ENCODE measurements at places on chromosomes 2 and 18.

DNA sequence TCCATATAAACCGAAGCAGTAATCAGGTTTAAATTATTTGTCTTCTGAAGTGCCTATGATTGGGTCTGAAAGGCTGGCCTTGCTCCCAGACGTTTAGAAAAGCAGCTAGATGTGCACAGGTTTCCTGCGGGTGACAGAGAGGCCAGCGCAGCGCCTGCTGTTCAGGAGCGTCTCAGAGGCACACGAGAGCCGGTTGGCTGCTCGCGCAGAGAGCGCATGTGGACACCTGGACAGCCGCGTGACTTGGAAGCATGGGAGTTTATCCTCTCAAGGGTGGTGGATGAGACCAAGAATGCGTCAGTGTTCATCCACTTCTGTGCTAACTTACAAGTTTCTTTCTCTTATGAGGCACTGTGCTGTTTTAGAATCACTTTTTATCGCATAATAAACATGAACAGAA, 303.7 kb downstream of the PTGR3 start:
- no peak for DNase-seq

GRCh38 chr2:221439761-221440479, 132.2 kb downstream of the EPHA4 start:
- no peak for DNase-seq

- DNase-seq, result no peak
Measured at GRCh38 chr2:5782103-5782502, 89.9 kb downstream of the SOX11 start.

- no peak for DNase-seq
Measured at GRCh38 chr2:239249776-239250175, 151.0 kb downstream of the HDAC4 start.

GRCh38 chr2:143916781-143917180, 603.1 kb downstream of the ZEB2 start:
- DNase-seq, result no peak

DNA sequence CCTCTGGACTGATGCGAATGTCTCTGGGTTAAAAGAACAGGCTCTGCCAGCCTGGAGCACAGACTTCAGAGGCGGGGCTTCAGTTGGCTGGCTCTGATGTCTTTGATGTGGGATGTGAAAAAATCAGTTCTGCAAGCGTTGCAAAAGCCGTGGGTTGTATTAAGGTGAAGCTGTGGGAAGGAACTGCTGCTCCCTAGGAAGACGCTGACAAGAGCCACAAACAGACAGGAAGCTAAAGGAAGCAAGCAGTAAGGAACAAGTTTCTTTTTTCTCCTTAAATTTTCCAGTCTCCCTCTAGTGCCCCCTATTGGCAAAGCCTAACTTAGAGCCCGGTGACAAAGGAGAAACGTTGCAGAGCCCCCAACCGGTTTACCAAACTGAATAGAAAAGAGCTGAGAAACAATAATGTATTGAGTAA, 239.0 kb downstream of the CCDC178 start:
- peak; percentile 25 for DNase-seq

DNA sequence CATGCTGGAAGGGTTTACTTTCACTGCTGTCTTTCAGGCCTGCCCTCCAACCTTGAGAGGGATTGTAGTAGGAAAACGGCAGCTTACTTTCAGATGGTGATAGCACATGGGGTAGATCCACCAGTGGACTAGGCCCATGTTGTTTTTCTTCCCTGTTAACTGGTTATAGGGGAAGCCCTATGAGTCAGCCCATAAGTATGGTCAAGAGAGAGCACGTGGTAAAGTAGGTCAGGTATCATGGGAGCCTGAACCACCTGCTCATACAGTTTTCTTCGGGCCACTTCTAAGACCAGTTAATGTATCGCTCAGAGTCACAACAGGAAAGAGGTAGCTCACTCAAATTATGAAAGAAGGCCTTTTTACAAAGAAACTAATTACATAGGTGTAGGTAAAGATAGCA, 33.0 kb downstream of the PDK1 start:
- no peak for DNase-seq

DNA sequence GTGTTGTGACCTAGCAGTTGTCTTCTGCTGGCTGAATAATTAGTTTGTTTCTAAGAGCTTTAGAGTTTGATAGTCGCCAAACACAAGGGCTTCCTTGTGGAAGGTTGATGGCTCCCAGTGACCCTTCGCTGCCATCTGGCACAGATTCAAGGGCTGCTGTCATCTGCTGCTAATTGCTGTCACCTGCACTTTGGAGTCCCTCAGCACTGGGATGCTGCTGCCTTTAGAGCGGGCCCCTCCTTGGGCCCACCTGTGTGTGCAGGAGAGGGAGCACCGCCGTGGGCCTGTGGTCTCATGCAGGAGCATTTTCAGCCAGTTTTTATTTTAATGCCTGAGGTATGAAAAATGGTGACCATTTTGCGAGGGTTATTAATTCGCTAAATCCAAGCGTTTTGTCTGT, 154.0 kb upstream of the NFATC1 start:
- DNase-seq, result peak; percentile 59

- DNase-seq, result no peak
Measured at GRCh38 chr2:135662088-135662487, 79.6 kb upstream of the UBXN4 start.

DNA sequence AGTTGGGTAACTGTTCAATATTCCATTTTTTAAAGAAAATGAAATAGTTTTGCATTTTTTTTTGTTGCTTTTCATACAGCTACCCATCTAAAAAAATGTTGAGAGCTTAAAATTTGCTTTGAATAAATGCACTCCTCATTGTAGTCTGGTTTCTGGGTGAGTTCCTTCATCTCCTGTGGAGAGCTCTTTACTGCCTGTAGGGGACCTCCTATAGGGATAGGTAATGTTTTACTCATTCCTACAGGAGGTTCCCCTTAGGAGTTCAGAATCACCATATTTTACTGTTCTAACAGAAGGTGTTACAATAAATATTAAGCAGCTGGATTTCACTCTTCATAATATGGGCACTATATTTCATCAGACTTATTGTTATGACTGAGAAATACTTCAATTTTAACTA, 947.3 kb upstream of the CRIM1 start:
- no peak for DNase-seq

- DNase-seq, result peak; percentile 86
Measured at GRCh38 chr18:11688972-11689668, at the start of gene GNAL. Gene GNAL (plus strand): TSS chr18:11689264. CDS start chr18:11689564, 300 bp downstream.

GRCh38 chr18:78659748-78660147, 319.9 kb upstream of the SALL3 start:
- DNase-seq, result peak; percentile 68

- no peak for DNase-seq
Measured at GRCh38 chr2:1738163-1738562, 6.2 kb downstream of the PXDN start.

DNA sequence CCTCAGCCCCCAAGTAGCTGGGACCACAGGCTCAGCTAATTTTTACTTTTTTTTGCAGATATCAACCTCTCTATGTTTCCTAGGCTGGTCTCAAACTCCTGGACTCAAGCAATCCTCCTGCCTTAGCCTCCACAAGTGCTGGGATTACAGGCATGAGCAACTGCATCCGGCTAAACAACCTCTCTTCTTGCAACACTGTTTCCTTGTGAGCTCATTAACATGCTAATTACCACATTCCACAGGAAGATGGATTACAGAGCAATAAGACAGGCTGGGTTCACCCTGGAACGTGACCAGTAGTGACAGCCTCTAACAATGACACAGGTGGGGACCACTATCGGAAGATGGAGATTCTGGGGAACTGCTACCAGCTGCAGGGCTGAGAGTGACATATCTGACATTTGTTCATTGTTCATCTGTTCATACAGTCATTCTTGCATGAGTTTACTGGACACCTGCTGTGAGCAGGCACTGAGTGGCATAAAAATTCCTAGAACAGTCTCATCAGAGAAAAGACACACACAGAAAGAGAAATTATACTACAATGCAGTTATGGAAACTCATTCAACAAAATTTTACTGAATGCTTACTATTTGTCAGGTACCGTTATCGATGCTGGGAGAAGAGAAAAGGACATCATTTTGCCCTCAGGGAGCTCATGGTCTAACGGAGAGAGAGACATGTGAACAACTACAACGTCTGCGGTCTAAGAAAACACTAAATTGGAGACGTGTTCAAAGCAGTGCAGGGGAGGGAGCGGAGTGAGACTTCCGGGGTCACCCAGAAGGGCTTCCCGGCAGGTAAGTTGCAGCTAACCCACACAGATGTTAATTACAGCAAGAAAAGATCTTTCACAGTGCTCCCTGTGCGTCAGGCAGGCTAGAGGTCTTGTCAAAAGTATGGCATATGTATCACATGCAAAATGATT, 37.6 kb downstream of the PROC start:
- DNase-seq, result no peak

- DNase-seq, result no peak
Measured at GRCh38 chr18:23825978-23826405, 136.7 kb downstream of the LAMA3 start.

GRCh38 chr18:59697236-59697932, at the start of gene CCBE1:
Gene CCBE1 (minus strand): TSS chr18:59697423.
- peak; percentile 79 for DNase-seq

- DNase-seq, result no peak
Measured at GRCh38 chr2:228334180-228334579, 152.7 kb upstream of the SPHKAP start.

DNA sequence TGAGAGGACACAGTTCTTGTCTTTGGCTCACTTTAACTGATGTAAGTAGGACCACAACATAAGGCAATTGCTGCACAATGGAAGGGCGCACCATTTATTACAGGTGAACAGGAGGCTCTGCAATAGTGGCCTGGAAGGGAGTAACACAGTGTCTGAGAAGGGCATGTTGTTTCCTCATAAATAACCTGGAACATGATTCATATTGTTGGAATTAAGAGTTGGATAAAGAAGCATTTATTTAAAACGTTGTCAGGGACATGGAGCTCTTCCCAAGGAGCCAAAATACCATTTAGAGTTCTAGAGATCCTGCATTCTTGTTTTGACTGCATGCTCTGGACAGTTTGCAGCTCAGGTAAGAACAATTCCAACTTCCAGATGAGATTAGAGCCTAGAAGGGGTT, 110.4 kb downstream of the PLCL1 start:
- DNase-seq, result no peak

GRCh38 chr2:7646661-7647060, 729.4 kb downstream of the RNF144A start:
- no peak for DNase-seq

DNA sequence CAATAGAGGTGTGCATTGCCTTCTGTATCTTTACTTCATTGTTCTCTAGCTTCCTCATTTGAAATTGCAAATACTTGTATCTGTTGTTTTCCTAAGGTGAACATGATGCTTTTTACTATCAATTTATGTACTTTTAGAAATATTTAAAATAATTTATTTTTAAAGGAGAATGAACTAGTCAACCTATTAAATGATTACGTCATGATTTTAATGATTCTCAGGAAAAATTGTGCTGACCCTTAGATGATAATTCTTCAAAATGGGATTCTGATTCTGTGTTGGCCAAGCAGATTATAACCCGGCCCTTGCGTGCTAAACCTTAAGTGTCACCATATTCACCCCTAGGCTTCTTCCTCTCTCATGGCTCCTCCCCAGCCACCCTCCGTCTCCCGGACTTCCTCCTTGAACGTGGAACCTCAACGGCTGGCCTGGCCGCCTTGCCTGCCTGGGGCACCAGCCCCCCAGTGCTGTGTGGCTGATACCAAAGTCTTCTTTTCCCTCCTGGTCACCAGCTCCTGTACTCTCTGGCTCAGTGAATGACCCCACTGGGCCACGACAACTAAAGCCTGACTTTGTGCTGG, 292.0 kb downstream of the GBX2 start:
- DNase-seq, result no peak

DNA sequence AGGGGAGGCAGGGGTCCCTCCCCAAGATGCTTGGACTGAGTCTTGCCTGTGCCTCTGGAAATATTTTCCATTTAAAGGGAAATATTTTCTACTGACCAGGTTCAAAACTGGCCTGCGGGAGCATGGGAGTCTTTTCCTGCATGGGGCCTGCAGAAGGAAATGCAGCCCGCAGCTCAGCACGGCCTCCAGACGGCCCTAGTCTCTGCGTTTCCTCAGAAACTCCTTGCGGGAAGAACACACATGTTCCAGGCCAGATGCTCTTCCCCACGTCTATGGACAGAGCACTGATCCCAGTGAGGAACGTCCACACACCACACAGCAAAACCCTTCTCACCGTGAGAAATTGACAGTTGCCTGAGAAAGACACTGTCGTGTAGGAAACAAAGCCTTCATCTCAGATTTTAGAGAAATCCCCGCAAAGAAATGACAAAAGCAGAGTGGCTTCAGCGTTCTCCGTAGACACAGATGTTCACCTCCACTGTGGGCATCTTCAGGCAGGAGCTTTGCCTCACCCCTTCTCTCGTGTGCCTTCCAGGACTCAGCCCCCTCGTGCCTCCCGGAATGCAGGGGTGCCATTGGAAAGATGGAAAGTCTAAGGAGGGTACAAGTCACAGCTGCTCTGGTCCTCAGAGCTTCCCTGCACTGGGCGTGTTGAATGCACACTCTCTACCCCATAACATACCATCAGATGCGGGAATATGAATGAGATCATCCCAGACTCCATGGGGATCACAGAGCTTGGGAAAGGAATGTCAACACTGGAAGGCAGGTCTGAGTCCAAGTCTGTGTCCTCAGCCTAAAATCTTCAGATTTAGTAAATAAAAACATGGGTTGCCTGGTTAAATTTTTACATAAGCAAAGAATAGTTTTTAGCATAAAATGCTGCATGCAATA, 438.7 kb upstream of the SALL3 start:
- DNase-seq, result no peak

DNA sequence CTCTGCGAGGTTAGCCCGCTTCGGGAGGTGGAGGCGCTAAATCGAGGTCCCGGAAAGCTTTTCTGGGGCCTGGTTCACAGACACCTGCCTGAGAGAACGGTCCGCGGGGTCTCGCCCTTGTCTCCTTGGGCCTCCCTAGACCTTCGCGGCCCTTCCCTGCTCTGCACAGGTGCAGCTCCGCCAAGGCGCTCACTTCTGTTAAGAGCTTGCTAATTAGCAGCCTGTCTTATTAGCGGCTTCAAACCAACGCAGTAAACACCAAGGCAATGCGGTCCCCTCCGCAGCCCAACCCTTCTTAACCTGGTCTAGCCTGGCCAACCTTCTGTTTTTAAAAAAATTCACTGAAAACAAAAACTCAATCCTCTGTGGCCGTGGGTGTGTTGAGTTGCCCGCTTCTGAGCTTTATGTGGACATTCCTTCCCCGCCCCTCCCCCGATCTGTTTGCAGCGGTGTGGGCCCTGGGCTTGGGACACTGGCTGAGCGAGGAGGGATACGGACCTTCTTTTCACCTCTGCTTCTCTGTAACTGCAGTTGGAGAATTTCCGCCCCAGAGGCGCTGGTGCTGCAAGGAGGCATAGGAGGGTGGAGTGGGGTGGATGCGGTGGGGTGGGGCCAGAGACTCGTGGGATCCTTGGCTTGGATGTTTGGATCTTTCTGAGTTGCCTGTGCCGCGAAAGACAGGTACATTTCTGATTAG, 3.4 kb upstream of the HOXD4 start:
- no peak for DNase-seq

DNA sequence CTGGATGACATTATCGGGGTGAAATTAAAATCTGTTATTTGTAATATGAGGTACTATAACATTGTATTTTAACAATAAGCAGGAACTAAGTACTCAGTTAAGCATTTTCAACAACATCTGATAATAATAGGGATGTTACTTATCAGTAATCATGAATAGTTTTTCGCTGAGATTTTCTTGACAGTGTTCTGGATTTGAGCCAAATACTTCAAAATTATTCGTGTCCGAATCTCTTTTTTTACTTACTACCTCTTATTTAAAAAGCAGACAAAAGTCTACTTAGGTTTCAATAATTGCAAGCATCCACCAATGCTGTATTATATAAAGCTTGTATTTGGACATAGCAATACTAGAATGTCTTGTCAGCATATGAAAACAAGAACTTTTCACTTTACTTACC, 6.4 kb upstream of the ANKRD12 start:
- no peak for DNase-seq

- DNase-seq, result no peak
Measured at GRCh38 chr18:58054041-58054781, 10.2 kb downstream of the NEDD4L start.

Measured in WERI-Rb-1 (cell line).